MCF 10A (cell line): ENCODE measurements at places on chromosomes 11 and 22. TPM values are rescaled to one million over a fixed set of nuclear protein-coding genes. Genes with fewer than 3 reads are reported as not detected.
A peak's percentile ranks its signal among the peaks of the same experiment; 100 is the strongest.

GRCh38 chr22:46508491-46508999, 28.9 kb downstream of the CELSR1 start:
- H3K36me3 ChIP-seq = peaks cover 6% of the 10 kb centered on the region
- H3K27ac ChIP-seq = no peak overlapping the region
- DNase-seq = no peak
- H3K4me3 ChIP-seq = no peak overlapping the region

- no peak overlapping the region for H3K4me3 ChIP-seq
- peaks cover 45% of the 10 kb centered on the region for H3K4me1 ChIP-seq
- no peaks in the 10 kb centered on the region for H3K27me3 ChIP-seq
- DNase-seq = no peak
These were observed 263.1 kb downstream of the DDX10 start for GRCh38 chr11:108927791-108928545.

GRCh38 chr22:35611200-35611890, 5.8 kb downstream of the MB start:
- H3K4me3 ChIP-seq = no peak overlapping the region
- H3K27ac ChIP-seq = no peak overlapping the region
- H3K36me3 ChIP-seq = peaks cover under 1% of the 10 kb centered on the region
- peaks cover 28% of the 10 kb centered on the region for H3K27me3 ChIP-seq

DNA sequence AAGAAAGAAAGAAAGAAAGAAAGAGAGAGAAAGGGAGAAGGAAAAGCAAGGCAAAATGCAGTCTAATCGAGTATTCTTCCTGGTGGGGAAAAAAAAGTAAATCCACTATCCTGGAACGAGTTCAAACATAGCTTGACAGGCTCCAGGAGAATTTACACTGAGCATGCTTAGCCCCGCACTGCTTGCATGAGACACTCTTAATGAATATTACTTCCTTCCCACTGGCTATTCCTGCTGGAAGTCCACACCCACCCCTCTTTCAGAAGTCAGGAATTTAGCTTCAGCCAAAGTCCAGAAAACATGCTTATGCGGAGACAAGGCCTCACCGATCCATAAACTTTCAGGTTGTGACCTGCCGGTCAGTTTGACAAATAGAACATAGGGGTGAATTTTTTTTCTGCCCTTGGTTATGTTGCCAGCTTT, 251.8 kb upstream of the BLID start:
- peak overlapping the region; percentile 80 for H3K27ac ChIP-seq
- H3K4me1 ChIP-seq = peaks cover 43% of the 10 kb centered on the region
- H3K4me3 ChIP-seq = peak overlapping the region; percentile 55

GRCh38 chr11:9662273-9662672, 1.6 kb upstream of the SWAP70 start:
- no peak overlapping the region for H3K4me3 ChIP-seq
- no peaks in the 10 kb centered on the region for H3K27me3 ChIP-seq
- no peaks in the 10 kb centered on the region for H3K36me3 ChIP-seq

DNA sequence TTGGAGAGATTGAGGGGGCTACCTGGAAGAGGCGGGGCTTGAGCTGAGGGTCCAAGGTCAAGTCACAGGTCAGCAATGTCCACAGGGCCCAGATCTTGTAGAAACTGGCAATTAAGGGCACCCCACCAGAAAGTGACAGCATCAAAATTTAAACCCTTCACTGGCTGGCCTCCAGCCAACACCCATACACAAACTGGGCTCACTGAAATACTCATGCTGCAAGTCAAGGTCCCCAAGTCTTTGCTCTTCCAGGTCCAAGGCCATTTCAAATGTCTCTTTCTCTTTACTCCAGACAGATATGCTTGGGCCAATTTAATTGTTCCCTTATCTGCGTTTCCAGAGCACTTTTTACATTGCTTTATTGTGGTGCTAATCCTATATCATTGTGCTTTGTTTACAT, 36.4 kb downstream of the LMO2 start:
- DNase-seq = no peak
- H3K4me3 ChIP-seq = no peak overlapping the region
- no peak overlapping the region for H3K27ac ChIP-seq

- DNase-seq = no peak
- no peak overlapping the region for H3K4me3 ChIP-seq
- no peaks in the 10 kb centered on the region for H3K27me3 ChIP-seq
- H3K27ac ChIP-seq = no peak overlapping the region
- peaks cover 12% of the 10 kb centered on the region for H3K4me1 ChIP-seq
These were observed 4.3 kb downstream of the VSIG10L2 start for GRCh38 chr11:125950178-125950490.

DNA sequence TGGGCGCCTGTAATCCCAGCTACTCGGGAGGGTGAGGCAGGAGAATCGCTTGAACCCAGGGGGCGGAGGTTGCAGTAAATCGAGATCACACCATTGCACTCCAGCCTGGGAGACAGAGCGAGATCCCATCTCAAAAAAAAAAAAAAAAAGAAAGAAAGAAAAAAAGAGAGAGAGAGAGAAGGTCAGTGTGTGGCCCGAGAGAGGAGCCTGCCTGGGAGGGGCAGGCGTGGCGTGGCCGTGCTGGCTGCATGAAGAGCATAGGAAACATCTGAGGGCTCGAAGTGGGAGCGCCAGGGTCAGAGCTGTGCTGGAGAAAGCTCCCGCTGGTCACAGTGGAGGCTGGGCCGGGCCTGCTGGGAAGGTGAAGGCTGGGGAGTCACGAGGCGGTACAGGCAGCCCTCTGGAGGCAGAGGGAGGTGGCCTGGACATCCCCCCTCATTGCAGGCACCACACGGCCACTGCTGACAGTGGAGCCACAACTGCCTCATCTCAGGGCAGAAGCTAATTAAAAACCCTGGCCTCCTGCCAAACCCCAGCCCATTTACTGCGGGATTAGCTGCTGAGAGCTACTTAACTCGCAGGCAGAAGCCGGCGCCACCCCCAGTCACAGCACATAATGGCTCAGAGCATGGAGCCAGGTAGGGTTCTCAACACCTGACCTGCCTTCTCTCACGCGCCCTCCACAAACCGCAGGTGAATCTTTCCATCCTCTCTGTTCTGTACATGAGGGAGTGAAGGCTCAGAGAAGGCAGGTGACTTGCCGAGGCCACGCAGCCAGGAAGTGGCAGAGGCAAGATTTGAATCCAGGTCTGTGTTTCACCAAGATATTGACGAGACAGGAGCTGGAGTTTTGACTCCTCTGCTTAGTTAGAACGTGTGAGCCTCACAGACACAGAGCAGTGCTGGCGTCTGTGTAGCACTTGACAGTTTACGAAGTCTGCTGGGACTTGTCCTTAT, 32.6 kb downstream of the NFAM1 start:
- no peaks in the 10 kb centered on the region for H3K36me3 ChIP-seq
- H3K4me1 ChIP-seq = no peaks in the 10 kb centered on the region
- H3K27ac ChIP-seq = no peak overlapping the region
- peaks cover 3% of the 10 kb centered on the region for H3K27me3 ChIP-seq

DNA sequence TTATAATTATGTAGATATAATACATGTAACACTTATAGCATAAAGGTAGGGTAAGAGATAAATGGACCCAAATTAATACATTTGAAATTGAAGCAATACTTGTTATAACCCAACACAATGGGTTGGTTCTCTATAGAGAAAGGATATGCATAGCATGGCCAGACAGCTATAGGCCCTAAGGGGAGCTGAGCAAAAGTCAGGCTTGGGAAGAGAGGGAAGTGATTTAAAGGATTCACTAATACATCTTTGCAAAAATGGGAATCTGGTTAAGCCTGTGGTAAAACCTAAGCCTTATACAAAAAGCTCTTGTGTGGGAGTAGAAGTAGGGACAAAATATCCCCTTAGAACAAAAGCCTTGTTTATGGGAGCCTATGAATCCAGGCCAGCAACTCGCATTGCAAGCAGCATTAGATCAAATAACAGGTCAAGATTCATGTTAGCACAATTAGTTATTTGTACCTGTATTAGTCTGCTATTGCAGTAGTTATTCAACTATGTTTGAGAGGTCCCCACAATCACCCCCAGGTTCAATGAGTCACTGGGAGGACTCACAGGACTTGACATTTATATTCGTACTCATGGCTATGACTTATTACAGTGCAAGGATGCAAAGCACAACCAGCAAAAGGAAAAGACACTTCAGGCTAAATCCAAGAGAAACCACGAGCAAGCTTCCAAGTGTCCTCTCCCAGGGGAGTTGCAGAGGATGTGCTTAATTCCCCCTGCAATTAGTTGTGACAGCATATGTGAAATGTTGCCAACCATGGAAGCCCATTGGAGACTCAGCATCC, 144.7 kb upstream of the LMO1 start:
- no peak overlapping the region for H3K4me3 ChIP-seq
- H3K27me3 ChIP-seq = peaks cover 43% of the 10 kb centered on the region
- no peak for DNase-seq
- no peak overlapping the region for H3K27ac ChIP-seq
- H3K36me3 ChIP-seq = no peaks in the 10 kb centered on the region
- no peaks in the 10 kb centered on the region for H3K4me1 ChIP-seq

GRCh38 chr11:119676461-119677020, 52.5 kb downstream of the NECTIN1 start:
- no peak overlapping the region for H3K4me3 ChIP-seq
- DNase-seq = no peak
- no peaks in the 10 kb centered on the region for H3K4me1 ChIP-seq
- no peaks in the 10 kb centered on the region for H3K27me3 ChIP-seq

GRCh38 chr22:24578355-24579257, 14.3 kb downstream of the LRRC75B start:
- no peak overlapping the region for H3K4me3 ChIP-seq
- H3K27ac ChIP-seq = peak overlapping the region; percentile 87
- peaks cover 51% of the 10 kb centered on the region for H3K36me3 ChIP-seq
- H3K4me1 ChIP-seq = peaks cover 17% of the 10 kb centered on the region
- H3K27me3 ChIP-seq = no peaks in the 10 kb centered on the region

GRCh38 chr11:19772480-19772879, 59.8 kb downstream of the NAV2 start:
- DNase-seq = no peak
- H3K36me3 ChIP-seq = no peaks in the 10 kb centered on the region
- no peaks in the 10 kb centered on the region for H3K27me3 ChIP-seq
- H3K27ac ChIP-seq = no peak overlapping the region

DNA sequence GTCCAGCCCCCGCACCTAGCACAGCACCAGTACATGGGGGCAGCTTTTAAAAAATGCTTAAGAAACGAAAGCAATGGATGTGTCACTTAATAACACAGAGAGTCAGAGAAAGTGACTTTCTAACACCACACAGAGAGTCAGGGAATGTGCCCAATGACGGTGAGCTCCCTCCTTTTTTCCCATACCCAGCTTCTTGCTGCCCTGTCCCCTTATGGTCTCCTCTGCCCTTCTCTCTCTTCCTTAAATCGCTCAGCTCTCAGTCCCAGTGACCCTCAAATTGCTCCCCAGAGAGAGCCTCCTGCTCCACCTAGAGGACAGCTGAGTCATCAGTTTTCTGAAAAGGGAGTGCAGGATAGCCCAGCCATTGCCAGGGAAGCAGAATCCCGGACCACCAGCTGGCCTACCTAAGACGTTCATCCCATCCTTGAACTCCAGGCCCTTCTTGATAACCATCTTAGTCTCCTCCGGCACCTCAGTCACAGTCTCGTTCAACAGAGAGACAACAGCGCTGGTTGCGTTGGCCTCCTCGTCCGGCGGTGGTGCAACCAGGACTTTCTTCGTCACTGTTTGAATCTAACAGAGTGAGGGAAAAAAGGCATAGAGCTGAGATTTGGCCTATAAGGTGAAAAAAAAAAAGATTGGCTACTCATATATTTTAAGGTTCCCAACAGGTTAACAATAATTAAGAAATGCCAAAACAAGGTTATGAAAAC, 113.5 kb downstream of the SLC1A2 start:
- peaks cover 38% of the 10 kb centered on the region for H3K4me1 ChIP-seq
- no peak overlapping the region for H3K4me3 ChIP-seq
- peak; percentile 61 for DNase-seq
- H3K36me3 ChIP-seq = peaks cover 15% of the 10 kb centered on the region
- no peaks in the 10 kb centered on the region for H3K27me3 ChIP-seq
- no peak overlapping the region for H3K27ac ChIP-seq

DNA sequence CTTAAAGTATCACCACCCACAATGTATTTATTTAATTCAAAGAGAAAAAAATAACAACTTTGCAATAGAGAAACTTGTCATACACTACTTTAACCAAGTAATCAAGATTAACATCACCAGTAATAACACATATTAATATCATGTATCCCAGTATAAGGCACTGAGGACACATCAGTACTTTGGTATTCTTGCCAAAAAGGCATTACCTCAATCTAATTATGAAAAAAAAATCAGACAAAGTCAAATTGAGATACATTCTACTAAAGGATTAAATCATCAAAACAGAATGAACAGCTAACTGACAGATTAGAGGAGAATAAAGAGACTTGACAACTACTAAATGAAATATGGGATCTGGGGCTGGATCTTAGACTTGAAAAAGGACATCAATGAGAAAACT, 35.8 kb upstream of the SLC17A6 start:
- no peak overlapping the region for H3K27ac ChIP-seq
- DNase-seq = no peak
- no peaks in the 10 kb centered on the region for H3K4me1 ChIP-seq

DNA sequence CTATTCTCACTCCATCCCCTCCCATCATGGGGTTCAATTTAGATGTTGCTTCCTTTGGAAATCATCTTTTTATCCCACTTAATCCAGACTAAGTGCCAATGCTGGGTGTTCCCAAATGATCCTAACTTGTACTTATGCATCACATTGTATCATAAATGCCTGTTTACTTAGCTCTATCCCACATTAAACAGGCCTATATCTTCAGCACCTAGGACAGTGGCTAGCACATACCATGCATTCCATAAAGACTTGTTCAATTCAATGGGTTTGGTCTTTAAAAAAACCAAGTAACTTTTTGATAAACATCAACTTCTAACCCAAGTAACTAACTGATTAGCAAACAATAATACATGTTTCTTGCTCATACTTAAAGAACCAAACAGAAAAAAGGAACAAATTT, 40.6 kb downstream of the RSF1 start:
- no peaks in the 10 kb centered on the region for H3K27me3 ChIP-seq
- peaks cover 3% of the 10 kb centered on the region for H3K36me3 ChIP-seq
- no peaks in the 10 kb centered on the region for H3K4me1 ChIP-seq

GRCh38 chr11:117836077-117836960, 11.8 kb upstream of the FXYD2 start:
- peaks cover 38% of the 10 kb centered on the region for H3K27me3 ChIP-seq
- H3K4me3 ChIP-seq = no peak overlapping the region
- H3K27ac ChIP-seq = no peak overlapping the region
- no peaks in the 10 kb centered on the region for H3K4me1 ChIP-seq

- no peak overlapping the region for H3K27ac ChIP-seq
- no peak for DNase-seq
- peaks cover 7% of the 10 kb centered on the region for H3K36me3 ChIP-seq
These were observed 16.9 kb downstream of the ZNF215 start for GRCh38 chr11:6943131-6943530.

The C22orf31 gene
- total RNA-seq = not detected in 2 replicates

The OVOL1 gene
- not detected in 2 replicates for total RNA-seq

The PLEKHB1 gene
- not detected in 2 replicates for total RNA-seq

The KIF18A gene
- total RNA-seq = 8.9 and 12.9 TPM in 2 replicates

The CCDC116 gene
- total RNA-seq = 0.21 TPM in 1 of 2 replicates, not detected in the other
